ENCODE measurements at places on chromosomes 11 and 22.

DNA sequence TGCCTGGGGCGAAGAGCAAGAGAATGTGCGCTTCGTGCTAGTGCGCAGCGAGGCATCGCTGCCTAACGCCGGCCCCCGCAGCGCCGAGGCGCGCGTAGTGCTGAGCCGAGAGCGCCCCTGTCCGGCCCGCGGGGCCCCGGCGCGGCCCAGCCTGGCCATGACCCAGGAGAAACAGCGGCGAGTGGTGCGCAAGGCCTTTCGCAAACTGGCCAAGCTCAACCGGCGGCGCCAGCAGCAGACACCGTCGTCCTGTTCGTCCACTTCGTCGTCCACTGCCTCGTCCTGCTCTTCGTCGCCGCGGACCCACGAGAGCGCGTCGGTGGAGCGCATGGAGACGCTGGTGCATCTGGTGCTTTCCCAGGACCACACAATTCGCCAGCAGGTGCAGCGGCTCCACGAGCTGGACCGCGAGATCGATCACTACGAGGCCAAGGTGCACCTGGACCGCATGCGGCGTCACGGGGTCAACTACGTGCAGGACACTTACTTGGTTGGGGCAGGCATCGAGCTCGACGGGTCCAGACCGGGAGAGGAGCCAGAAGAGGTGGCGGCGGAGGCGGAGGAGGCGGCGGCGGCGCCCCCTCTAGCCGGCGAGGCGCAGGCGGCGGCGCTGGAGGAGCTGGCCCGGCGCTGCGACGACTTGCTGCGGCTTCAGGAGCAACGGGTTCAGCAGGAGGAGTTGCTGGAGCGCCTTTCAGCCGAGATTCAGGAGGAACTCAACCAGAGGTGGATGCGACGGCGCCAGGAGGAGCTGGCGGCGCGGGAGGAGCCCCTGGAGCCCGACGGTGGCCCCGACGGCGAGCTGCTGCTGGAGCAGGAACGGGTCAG is 1.0 kb downstream of the RASSF10 start:
- DNase-seq: no peak

GRCh38 chr11:96337541-96338431 is 5.2 kb downstream of the MAML2 start:
- DNase-seq: no peak

GRCh38 chr22:48485149-48486133 is 1342.2 kb downstream of the BRD1 start:
- no peak for DNase-seq

- peak; percentile 20 for DNase-seq
Observed at GRCh38 chr11:86676533-86677154, 4.2 kb upstream of the ME3 start.

GRCh38 chr11:91791171-91791468 is 433.5 kb upstream of the FAT3 start:
- no peak for DNase-seq

DNA sequence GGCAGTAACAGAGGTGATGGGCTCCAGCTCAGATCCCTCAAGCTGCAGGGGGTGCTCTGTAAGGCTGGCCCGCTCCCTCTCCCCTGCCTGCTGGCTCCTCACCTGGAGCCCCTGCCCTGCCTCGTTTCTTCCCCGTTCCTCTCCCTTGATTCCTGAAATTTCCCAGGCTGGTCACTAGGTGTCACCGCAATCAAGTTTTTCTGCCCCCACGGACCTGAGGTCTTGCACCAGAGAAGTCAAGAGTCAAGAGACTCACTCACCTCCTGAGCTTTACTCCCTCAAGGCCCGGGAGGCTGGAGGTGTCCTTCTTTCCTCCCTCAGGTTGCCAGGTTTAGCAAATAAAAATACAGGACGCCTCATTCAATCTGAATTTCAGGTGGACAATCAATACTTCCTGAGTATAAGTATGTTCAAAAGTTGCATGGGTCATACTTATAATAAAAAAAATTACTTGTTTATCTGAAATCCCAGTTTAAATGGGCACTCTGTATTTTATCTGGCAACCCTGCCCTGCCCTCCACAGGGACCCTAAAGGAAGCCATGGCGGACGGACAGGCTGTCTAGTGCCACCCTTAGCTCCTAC is 69.2 kb downstream of the SCUBE1 start:
- peak; percentile 70 for DNase-seq

DNA sequence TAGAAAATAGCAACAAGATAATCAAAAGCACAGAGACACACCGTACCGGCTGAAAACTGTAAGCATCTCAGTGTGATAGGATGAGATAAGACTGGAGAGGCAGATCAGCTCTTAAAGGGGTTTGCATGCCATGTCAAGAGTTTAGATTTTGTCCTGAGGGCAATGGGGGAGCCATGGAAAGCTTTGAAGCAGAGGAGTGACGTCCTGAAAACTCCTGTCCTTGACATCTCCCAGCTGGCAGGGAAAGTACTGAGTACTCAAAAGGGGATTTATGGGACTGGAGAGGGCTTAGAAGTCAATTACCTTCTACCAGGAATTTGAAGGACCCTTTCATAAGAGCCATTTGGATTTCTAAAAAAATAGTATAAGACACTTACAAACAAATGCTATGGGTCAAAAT is 420.5 kb upstream of the NARS2 start:
- DNase-seq: no peak

DNA sequence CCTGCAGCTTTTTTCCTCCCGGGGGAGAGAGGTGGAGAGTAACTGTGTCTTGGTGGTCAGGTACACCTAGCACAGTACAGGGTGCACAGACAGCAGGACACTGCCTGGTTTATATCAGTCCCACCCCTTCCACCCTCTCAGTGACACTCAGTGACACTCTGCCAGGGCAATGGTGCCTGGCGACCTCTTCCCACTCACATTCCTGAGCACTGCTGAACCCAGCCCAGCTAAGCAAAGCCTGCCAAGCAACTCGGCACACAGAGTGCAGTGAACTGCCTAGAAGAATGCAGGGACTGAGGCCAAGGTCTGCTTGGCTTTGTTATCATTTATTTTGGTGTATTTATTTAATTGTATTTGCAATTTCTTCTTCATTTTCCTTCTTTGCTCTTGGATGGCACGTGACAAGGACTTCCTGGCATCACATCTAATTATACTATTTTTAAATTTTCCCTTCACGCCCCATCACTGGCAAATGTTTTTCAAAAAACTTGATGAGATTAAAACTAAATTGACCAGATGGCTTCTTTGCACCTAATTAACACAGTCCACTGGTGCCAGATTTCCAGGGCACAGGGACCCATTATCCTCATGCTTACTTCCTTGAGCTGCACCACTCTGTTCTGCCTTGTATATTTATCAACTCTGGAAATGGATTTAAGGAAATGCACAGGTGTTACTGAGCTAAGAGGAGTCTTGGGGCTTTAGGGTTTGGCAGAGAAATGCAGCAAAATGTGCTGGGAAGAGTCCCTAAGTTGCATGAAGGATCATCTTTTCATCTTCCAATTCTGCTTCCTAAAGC is 205.6 kb downstream of the ADAMTS15 start:
- DNase-seq: no peak

DNA sequence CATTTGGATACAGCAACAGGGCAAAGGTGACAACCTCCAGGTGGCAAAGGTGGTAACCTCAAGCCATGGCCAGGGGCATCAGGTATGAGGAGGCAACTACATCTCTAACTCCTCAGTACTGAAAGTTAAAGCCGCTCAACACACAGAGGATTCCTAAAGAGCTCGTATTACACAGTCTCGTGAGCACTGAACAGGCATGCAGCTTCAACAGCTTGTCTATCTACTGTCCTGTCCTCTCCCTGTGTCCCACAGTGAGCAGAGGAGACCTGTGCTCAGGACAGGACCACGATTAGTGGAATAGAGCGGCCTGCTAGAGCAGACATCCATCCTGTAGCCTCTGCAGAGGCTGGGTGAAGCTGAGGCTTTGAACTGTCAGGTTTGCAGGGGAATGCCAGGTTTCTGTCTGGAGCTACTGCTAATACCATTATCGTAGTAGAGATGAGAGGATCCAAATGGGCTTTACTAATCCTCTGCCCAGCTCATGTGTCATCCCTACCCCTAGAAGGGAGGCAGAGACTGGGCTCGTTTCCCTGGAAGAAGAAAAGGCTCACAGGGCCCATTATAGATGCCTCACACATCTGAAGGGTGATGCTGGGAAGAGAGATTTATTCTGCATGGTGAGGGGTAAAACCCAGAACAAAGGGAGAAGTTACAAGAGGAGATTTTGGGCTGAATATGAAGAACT is 415.2 kb downstream of the LARGE1 start:
- DNase-seq: no peak

GRCh38 chr11:62201376-62201775 is 7.1 kb upstream of the SCGB2A1 start:
- DNase-seq: no peak

DNA sequence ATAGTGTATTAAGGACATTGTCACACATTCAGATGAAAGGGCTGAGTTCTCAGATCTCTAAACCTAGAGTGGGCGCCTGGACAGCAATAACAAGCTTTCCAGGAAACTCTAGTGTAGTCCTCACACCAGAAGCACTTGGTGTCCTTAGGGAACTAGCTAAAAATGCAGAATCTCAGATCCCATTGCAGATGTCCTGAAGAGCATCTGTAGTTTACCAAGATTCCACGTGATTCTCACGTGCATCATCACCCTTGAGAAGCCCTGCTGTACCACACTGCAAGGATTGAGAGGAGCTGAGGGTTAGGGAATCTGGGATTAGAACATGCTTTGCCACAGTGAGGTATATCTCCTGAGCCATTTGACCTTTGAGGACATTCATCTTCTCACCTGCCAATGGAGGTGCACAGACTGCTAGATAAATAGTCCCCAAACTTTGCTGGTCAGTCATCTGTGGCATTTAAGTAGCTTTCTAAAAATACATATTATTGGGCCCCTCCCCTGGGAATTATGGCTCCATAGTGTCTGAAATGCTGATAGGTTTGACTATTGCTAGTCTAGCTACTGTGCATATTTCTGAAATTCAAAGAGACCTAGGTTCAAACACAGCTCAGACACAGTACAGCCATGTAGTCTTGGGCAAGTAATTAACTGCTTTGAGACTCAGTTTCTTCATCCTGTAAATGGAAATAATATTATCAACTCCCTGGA is 1068.9 kb downstream of the OPCML start:
- no peak for DNase-seq

DNA sequence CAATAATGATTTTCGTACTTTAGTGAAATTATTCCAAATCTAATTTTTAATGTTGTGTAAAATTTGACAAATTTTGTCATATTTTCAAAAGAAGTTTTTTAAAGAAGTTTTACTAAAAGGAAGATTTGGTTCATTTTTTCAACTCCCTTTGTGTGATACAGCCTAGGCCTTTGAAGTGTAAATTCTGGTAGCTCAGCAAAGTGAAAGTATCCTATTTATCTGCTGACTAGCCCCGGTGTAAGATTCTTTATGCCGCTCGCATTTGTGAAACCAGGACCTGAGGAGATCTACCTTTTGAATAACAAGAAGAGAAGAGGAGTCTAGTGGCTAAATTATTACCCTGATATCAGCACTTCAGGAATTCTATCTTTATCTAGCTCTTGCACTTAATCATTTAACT is 177.4 kb downstream of the JRKL start:
- DNase-seq: no peak

GRCh38 chr11:2574043-2574552 is 125.7 kb downstream of the KCNQ1OT1 start:
- no peak for DNase-seq

GRCh38 chr11:60763692-60764369 is 7.2 kb downstream of the MS4A15 start:
- no peak for DNase-seq

- DNase-seq: no peak
Observed at GRCh38 chr11:132838627-132839026, 693.7 kb downstream of the OPCML start.

GRCh38 chr11:27115051-27115650 is 74.5 kb downstream of the BBOX1 start:
- no peak for DNase-seq

All from Kasumi-1 (cell line).